ENCODE measurements at places on chromosomes 12 and 14.

- DNase-seq, result no peak
These were observed 78.4 kb downstream of the FGD4 start for GRCh38 chr12:32477714-32478113.

DNA sequence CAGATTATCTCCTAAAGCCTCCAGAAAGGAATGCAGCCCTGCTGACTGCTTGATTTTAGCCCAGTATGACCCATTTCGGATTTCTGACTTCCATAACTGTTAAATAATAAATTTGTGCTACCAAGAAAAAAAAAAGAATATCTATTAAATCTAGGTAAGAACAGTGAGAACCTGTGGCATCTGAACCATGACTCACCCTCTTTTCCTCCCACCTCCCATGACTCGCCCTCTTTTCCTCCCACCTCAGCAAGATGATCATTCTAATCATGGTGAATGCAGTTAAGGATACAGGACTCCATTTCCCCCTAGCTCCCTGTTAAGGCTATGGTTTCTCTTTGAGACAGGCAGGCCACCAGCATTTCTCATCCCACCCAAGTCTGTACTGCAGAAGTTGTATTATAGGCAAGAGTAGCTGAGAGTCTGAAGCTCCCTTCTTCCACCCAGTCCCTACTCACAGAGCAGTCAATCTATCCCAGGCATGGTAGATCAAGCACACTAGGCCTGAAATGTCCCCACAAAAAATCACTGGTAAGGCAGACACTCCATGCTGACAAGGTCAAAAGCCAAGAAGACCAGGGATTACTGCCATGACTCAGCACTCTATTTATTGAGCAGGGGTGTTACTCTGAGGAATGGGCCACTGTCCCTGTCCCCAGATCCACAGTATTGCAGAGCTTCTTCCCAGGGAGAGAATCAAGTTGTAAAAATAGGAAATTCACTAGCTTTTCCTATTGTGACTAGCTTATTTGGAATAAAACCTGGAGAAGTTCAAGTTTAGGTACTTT, 188.9 kb downstream of the ADAMTS20 start:
- no peak for DNase-seq

DNA sequence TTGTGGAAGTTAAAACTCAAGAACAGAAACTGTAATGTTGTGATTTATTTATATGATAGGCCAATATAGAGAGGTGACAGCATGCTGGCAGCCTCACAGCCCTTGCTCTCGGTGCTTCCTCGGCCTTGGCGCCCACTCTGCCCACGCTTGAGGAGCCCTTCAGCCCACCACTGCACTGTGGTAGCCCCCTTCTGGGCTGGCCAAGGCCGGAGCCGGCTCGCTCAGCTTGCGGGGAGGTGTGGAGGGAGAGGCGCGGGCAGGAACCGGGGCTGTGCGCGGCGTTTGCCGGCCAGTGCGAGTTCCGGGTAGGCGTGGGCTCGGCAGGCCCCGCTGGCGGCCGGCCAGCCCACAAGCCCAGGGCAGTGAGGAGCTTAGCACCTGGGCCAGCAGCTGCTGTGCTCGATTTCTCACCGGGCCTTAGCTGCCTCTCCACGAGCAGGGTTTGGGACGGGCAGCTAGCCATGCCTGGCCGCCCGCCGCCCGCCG, 65.8 kb upstream of the SLC8A3 start:
- DNase-seq, result no peak

DNA sequence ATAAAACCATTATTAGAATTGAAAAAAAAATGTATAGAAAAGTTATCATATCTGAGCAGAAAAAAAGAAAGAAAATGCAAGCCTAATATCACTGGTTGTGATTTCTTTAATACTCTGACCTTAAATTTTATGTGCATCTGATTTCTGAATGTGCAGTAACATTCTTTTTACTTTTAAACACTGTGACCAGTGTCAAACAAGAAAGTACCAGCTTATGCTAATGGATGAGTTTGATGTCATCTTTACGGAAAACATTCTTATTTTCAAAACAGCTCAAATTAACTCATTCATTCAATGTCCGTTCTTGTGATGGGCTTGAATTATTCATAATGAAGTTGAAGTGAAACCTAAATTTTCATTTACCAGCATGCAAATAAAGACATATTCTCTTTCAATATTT, at the start of gene TAS2R50:
Gene TAS2R50 (minus strand): TSS at position 101 of the 400 bp plus-strand sequence. CDS start 52 bp downstream, at position 49.
- no peak for DNase-seq

- no peak for DNase-seq
These were observed 42.3 kb downstream of the SENP1 start for GRCh38 chr12:48063530-48063929.

DNA sequence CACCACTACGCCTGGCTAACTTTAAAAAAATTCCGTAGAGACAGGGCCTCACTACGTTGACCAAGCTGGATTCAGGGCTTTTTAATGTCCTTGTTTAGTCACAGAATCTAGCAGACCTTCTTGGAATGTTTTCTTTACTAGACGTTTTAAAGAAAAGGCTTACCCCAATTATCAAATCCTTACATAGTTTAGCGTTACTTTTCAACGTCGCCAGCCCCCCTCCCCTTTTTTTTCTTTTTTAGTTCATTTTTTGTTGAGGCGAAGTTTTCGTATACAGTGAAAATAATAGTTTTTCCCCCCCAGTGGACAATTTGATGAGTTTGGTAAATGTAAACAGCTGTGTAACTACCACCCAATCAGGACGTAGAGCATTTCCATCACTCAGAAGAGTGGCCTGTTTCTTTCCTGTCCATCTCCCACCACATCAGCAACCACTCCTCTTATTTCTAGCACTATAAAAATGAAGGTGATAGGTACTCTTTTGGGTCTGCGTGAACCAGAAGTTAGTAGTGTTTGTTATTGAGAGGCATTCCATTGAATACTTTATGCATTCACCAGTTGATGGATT, 753 bp upstream of the DLGAP5 start:
- DNase-seq, result no peak

DNA sequence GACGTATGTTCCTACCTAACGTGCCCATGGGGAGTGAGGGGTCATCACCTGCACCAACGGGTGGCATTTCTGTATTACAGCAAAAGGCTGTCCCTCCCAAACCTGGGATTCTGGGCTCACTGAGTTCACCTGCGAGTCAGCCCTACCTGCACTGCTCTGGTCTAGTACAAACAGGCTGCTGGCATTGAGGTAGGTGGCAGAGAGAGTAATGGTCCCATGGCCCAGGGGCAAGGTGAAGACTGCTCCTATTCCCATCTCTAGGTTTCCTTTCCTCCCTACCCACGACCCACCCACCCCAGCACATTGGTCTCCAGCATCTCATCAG, 421 bp downstream of the SUOX start:
- no peak for DNase-seq

GRCh38 chr14:67856827-67857226, 37.2 kb downstream of the RAD51B start:
- DNase-seq, result no peak

GRCh38 chr12:112151766-112152541, 26.6 kb downstream of the TRAFD1 start:
- no peak for DNase-seq

GRCh38 chr12:119444462-119445044, 110.0 kb downstream of the CCDC60 start:
- no peak for DNase-seq

DNA sequence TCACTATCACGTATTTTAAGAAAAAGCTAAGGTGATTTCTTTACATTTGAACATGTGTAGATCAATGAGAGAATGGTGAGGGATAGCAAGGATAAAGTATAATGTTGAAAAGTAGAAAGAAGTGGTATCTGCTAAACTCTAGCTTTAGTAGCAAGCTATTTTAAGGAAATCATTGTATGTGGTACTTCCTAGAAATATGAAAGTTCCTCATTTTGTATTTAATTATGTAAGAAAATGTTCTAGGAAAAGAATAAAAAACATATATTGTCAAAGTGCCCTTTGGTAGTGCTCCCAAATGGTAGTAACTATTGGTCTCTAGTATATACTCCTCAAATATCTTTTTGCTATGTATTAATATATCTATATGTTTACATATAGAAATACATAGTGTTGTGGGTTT, 35.7 kb downstream of the RAB21 start:
- DNase-seq, result no peak

GRCh38 chr14:54567639-54568561, 972 bp downstream of the SAMD4A start:
- DNase-seq, result no peak

GRCh38 chr12:2683283-2684025, 111.3 kb upstream of the FKBP4 start:
- DNase-seq, result no peak

DNA sequence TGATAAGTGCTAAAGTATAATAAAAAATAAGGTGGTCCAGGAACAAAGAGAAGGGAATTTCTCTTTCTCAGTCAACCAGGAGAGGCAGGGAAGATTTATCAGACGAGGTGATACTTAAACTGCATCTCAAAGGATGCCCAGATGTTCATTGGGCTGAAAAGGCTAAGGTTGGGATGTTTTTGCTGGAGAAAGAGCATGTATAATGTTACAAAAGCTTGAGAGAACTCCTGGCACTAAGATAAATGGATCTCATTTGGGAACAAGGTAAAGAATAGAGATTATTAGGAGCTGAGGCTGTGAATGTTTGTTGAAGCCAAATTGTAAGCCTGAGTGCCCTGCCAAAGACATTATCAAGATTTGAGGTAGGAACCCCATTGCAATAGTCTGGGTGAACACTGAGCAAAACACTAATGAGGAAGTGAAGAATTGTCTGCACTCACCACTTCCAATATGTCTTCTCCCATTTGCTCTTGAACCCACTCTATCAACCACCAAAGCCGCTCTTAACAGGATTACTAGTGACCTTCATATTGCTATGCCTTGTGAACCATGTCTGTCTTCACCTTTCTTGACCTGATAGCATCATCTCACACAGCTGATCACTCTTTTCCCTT, 149.0 kb upstream of the ARID2 start:
- no peak for DNase-seq

- DNase-seq, result no peak
These were observed 93.9 kb upstream of the NCOR2 start for GRCh38 chr12:124661341-124661740.

DNA sequence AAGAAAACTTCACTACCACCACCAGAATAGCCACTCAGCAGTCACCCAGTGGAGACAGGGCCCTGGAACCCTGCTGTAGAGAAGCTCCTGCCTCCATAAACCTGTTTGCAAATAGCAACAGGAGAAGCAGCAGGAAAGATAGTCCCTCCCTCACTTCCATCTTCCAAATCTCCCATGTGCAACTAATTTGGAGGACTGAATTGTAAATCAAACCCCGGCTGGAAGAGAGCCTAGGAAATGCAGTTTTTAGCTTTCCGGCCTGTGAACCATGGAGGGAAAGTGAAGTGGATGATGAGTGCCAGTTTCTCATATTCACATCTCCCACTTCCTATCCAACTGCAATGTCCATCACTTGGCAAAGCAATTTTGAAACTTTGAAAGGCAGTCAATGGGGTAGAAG, 167.2 kb upstream of the FRMD6 start:
- DNase-seq, result no peak
